ENCODE measurements at places on chromosomes 11 and 22.
A peak's percentile ranks its signal among the peaks of the same experiment; 100 is the strongest.

DNA sequence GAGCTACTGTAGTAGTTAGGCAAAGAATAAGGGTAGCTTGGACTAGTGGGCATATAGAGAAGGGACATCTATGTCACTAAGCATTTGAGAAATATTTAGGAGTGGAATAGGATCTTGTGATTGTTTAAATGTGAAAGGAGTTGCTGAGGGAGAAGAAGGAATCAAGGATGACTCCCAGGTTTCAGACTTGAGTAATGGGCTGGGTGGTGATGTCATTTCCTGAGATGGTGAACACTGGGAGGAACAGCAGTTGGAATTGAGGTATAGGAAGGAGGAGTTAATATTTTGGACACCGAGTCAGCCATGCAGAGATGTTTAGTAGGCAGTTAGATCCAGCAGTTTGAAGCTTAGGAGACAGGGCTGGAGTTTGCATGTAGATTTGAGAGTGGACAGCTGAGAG is 40.1 kb downstream of the REXO2 start:
- no peak for DNase-seq

- DNase-seq: no peak
Observed at GRCh38 chr11:25163421-25163820, 666.6 kb downstream of the LUZP2 start.

GRCh38 chr11:43852057-43852636 is 28.5 kb upstream of the ALKBH3 start:
- peak; percentile 21 for DNase-seq

DNA sequence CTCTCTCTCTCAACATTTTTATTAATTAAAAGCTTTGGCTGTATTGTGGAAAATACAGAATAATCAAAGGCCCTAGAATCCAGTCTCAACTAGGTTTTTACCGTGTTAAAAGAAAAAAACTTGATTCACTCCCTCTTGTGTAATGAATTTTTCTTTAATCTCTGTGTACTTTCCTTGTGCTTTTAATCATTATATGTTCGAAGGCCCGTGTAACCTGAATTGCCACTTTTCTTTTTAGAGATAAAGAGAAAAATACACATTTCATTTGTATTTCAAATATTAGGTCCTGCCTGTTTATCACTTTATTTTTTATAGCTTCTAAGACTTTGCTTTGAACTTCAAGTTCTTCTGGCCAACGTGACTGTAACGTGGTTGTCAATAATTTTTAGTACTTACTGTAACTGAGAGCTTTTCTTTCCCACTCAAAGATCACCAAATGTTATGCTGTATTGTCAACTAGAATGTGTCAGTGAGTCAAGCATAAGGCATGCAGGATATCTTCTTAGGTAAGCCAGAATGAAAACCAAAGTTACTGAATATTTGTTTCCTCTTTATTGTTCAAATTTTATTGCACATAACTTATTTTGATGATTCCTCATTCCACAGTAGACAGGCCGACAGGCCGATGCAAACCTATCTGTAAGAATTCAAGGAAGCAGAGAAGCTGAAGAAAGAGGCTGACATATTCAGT is 23.3 kb upstream of the FAR1 start:
- DNase-seq: no peak

- DNase-seq: no peak
Observed at GRCh38 chr11:9160166-9160565, 68.8 kb upstream of the SCUBE2 start.

DNA sequence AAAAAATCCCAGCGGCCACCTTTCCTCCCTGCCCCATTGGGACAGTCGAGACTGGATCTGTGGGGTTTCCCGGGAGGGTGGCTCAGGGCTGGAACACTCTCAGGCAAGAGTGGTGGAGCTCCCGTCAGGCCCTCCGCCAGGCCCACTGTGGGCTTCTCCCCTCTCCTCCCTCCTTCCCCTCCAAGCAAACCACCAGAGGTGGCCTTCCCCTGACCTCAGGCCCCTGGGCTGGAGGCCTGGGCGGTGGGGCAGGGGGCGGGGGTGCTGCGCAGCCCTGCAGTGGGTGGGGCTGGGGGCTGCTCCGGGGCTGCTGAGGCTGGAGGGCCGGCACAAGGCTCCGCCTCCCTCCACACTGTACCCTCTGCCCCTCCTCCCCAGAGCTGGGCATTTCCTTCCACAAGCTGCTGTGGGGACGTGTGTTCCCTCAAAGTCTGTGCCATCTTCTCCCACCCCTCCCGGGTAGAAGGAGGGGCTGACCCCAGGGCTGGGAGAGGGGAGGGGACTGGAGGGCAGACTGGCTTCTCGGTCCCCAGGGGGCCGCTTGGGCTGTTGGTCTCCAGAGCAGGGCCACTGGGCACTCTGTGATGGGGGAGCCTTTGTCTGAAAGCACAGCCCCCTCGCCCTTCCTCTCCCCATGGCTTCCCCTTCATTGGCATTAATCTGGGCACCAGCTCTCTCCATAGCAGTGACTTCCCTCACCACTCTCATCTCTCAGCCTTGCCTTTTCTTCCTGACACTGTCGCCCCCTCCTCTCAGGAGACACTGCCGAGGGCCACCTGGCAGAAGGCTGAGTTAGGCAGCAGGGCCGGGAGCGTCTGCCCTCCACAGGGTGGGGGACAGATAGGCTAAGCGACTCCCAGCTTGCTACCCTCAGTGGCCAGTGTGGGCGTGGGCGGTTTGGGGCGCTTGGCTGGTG is 7.1 kb downstream of the RCOR2 start:
- no peak for DNase-seq

- no peak for DNase-seq
Observed at GRCh38 chr22:38108561-38109319, 1.7 kb downstream of the BAIAP2L2 start.

Data from HuH-7.5 (cell line).